ENCODE measurements at places on chromosomes 1 and 21.

DNA sequence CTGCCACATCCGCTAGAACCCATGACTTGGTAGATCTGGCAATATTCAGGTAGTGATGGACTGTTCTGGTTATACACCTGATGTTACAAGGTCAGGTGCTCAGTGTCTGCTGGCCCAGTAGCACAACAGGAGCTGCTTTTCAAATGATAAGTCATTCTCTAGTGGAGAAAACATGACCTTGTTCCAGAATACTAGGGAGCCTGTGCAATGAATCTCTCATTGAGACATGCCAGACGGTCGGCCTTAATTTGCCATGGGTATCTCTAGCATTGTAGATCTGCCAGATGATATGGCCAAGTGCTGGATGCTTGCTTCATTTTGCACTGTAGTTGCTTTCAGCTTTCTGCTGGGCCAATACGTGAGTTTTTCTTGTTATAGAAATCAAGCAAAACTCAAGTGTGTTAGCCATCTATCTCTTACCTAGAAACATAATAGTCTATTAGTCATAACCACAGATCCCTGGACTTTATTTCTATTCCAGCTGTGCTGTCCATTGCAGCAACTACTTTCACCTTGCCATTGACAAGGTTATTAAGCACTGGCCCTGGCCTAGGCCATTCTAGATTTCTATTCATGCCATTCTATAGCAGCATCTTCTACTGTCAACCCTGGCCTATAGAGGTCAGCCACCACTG lies 13.9 kb upstream of the CENPF start:
- no peak for DNase-seq

- DNase-seq, result no peak
Observed at GRCh38 chr1:193634470-193634869, 448.1 kb upstream of the B3GALT2 start.

DNA sequence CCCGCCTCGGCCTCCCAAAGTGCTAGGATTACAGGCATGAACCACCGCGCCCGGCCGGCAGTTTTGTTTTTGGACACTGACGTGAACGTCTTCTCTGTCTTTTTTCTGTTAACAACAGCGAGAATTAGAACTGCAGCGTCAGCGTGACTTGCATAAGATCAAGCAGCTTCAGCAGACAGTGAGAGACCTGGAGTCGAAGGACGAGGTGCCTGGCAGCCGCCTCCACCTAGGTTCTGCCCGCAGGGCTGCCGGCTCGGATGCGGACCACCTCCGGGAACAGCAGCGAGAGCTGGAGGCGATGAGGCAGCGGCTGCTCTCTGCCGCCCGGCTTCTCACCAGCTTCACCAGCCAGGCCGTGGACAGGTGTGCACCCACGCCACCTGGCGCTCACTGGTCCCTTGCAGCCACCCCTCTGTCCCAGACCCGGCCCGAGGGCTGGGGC lies 22.9 kb upstream of the DIP2A start:
- no peak for DNase-seq

DNA sequence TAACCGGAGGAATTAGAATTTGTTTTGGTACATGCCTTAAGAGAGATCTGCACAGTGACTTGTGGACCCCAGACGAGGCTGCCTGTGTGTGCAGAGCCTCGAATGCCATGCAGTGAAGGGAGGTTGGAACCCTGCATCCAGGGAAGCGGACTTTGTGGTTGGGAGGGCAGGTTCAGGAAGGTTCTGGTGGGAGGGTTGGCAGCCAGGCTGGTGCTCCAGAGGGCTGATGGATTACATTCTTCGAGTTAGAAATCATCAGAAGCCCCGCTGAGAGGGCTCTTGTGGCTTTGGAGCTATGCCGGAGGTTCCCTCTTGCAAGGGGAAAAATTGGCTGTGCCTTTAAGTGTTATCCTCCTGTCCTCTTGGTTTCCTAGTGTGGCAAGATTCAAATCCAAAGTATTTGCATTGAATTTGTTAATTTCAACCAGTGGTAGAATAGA lies 21.1 kb downstream of the ROR1 start:
- DNase-seq, result no peak

DNA sequence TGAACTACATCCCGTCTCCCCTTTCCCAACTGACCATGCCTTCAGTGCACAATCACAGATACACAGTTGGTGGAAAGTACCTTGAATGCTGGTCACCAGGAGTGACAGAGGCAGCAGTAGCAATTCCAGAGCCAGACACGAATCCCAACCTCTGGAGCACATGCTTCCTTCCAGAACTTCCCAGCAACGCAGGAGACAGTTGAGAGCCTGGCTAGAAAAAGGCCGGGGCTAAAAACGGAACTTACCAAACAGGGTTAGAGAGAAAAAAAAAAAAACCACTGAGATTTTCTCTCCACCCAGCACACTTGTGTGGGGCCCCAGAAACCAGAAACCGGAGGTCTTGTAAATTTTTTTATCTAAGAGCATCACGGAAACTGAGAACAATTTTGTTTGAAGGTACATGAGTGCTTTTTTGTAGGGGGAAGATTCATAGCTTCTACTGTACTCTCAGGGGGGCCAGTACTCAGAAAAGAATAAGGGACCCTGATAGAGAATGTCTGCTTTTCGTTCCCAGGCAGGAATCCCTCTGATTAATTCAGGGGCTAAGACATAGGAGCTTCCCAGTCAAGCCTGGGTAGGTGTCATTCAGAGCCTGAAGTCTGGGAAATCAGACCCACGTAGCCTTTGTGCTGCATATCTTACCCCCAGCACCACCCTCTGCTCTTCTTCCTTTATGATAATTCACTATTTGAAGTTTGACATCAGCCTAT lies at the start of gene CD48:
TSS of gene CD48 (minus strand) at position 221 of the 710 bp plus-strand sequence. CDS start at position 162, 59 bp downstream.
- no peak for DNase-seq

- peak; percentile 13 for DNase-seq
Observed at GRCh38 chr1:184792450-184792969, 37.9 kb upstream of the EDEM3 start.

GRCh38 chr1:26932531-26932930 lies 11.0 kb downstream of the NUDC start:
- DNase-seq, result no peak

GRCh38 chr1:27570356-27570755 lies 33.6 kb downstream of the AHDC1 start:
- DNase-seq, result no peak

GRCh38 chr1:198162091-198162767 lies 5.4 kb downstream of the NEK7 start:
- DNase-seq, result no peak

- DNase-seq, result no peak
Observed at GRCh38 chr1:215569986-215570824, 3.1 kb downstream of the KCTD3 start.

DNA sequence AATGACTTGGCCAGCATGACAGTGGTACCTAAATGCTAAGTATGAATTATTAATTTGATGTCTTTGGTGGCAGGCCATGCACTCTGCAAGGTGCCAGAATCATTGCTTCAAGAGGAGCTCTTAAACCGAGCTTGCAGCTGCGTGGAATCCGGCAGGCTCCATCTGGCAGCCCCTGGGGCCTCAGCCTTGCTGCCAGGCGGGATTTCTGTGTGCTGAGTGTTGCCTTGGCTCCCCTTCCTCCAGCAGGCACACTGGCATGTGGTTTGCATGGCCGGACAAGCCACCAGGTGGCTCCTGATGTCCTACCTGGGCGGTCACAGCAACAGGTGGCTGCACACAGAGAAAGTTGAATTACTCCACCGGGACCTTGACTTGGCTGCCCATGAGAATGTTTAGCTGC lies 155.4 kb downstream of the URB2 start:
- DNase-seq, result no peak

DNA sequence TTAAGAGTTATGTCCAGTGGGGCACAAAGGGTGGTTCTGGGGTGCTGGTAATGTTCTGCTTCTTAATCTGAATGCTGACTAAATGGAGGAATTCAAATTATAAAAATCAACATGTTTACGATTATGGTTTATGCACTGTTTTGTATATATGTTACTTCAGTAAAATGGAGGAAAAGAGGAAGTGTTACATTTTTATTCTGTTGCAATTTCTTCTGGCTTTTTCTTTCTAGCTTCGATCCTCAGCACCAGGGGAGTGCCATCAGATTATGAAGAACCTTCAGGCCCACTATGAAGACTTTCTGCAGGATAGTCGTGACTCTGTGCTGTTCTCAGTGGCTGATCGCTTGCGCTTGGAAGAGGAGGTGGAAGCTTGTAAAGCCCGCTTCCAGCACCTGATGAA lies 105.5 kb downstream of the MACF1 start:
- DNase-seq, result no peak

DNA sequence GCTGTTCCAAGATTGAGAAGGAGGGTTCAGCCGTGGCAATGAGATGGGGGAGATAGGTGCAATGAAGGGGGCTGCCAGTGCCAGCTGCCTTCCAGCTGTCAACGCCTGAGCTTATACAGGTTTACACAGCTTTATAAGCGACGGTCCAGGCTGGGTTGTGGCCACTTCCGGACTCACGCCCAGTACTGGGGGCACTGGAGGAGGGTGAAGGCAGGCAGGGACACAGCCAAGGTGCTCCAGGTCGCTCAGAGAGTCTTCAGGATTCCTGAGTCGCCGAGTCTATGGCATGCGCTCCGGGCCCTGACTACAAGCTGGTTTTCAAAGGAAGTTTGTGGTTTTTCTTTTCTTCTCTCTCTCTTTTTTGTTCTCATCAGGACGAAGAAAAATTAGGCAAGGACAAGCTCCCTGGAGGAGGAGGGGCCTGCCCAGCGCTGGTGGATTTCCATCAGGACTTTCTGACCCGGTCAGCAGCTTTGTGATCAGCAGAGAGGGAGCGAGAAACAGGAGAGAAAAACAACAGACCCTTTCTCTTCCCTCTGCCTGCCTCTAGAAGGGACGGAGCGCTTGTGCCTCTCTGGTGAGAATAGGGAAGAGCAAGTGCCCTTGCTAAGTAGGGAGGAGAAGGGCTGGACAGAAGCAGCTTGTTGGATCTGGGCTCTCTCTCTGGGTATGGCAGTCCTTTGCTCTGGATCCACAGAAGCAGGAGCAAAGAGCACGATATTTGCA lies at the start of gene MINDY1:
TSS of gene MINDY1 (minus strand) at position 576 of the 726 bp plus-strand sequence. CDS start 4,285 bp downstream, outside the sequence.
- peak; percentile 90 for DNase-seq

GRCh38 chr1:111719135-111719534 lies 20.1 kb downstream of the INKA2 start:
- DNase-seq, result no peak

GRCh38 chr1:34130306-34130705 lies 34.7 kb downstream of the CSMD2 start:
- no peak for DNase-seq

- peak; percentile 64 for DNase-seq
Observed at GRCh38 chr1:178183796-178184195, 89.9 kb downstream of the RASAL2 start.

- DNase-seq, result peak; percentile 72
Observed at GRCh38 chr1:177945943-177946650, 23.8 kb downstream of the SEC16B start.

DNA sequence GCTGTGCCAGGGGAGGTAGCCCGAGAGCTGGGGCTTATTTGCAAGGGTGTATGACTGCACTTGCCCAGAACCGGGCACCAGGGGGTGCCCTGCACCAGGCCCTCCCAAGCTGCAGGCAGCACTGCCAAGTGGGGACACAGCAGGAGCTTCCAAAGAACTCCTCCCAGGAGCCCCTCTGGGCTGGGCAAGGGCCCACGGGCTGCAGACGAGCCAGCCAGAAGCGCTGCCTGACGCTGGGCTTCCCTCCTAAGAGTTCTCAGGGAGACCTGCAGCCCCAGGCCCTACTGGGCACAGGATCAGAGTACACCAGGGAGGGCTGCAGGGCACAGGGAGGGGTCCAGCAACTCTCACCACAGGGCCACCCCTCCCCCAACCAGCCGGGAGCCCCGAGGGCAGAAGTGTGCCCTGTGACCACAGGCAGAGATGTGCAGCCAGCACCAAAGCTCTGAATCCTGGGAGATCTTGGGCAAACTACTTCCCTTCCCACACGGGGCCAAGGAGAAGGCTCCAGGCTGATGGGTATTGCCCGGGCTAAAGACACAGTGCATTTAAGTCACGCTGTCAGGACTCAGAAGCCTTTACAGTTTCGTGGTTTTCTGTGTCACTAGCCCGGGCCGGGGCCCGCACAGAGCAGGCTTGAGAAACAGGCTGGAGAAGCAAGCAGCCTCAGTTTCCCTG lies 63.4 kb downstream of the KCNAB2 start:
- peak; percentile 67 for DNase-seq

DNA sequence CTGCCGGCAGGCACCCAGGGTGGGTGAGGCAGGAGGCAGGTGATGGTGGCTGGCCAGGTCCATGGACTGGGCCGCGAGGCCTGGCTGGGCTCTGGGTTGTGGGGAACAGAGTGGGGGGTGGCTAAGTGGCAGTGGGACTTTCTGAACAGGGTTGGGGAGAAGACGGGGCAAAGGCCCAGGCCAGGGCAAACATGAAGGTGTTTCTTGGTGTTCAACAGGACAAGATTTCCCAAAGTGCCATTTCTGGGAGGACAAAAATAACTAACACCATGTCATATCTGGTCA lies 26.8 kb downstream of the STUM start:
- no peak for DNase-seq

DNA sequence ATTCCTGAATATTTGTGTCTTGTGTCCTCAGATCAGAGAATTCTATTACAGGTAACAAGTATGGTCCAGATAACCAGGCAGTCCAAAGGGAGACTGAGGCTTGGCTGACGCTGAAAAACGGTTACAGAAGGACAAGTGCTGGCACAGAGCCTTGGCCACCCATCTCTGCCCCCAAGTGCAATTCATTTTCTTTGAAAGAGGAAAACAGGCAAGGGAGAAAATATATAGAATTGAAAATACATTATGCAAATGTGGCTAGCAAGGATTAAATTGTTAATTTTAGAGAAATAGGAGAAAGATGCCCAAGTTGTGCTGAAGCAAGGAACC lies 1.2 kb downstream of the SORT1 start:
- DNase-seq, result no peak

DNA sequence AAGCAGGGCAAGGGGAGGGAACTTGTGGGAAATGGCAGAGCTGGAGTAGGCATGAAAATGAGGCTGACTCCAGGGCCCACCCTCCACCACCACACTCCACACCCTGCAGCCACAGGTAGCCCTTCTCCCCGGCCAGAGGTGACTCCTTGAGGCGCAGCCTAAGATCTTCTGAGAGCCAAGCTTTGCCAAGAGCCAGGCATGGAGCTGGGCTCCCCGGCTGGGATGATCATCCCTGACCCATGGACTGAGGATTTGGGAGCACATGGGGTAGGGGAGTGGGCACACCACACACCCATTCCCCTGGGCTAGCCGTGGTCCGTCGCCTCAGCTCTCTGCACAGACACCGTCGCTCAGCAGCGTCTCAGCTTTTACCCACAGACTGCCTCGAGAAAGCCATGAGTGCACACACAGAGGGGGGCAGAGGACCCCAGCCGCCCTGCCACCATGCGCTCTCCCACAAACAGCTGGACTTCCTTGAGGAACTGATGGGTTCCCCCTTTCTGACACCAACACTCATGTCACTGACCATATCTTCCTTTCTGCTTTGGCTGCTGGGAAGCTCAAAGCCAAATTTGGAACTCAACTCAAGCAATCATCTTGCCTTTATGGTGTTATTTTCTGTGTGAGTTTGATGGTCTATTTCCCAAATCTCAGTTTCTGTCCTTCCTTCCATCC lies 123.6 kb upstream of the RUNX3 start:
- DNase-seq, result no peak

GRCh38 chr1:25091658-25092057 lies 140.6 kb downstream of the SYF2 start:
- no peak for DNase-seq
